DMS79 treated with DMSO at 0.1 percent for 48 hours (cell line): ENCODE measurements at places on chromosomes 7 and 10.

GRCh38 chr10:96906864-96907263 lies 74.8 kb downstream of the LCOR start:
- DNase-seq = no peak

DNA sequence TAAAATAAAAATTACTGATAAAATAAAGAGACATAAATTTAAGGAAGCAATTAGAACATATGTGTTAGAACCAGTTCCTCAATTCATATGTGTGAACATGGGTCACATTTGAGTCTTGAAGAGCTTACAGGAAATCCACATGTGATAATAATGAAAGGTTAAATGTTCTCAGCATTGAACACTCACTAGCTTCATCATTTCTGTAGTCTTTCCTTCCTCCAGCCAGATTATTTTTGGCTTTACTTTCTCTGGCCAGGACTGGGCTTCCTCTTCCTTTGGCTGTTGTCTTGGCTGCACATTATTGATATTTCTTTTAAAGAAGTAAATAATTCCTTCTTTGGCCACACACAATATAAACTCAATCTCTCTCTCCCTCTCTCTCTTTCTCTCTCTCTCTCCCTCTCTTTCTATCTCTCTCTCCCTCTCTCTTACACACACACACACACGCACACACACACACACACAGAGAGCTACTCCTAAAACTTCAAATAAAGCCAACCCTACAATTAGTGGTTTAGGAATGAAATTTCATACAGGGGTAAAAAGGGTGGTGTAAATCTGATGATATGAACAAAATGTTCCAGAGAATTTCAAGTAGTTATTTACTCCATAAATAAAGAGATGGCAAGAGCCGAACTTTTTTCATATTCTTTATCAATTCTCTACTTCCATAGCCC lies 171.2 kb downstream of the REEP3 start:
- DNase-seq = no peak

- no peak for DNase-seq
These were observed 192.8 kb downstream of the DNAJC1 start for GRCh38 chr10:21810582-21811244.

- no peak for DNase-seq
These were observed 892.0 kb upstream of the CELF2 start for GRCh38 chr10:10125676-10126075.

DNA sequence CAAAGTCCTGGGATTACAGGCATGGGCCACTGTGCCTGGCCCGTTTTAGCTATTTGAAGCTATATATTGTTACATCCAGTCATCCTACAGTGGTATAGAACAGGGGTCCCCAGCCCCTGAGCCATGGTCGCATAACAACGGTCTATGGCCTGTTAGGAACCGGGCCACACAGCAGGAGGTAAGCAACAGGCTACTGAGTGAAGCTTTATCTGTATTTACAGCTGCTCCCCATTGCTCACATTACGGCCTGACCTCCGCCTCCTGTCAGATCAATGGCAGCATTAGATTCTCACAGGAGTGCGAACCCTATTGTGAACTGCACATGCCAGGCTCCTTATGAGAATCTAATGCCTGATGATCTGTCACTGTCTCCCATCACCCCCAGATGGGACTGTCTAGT lies 26.3 kb upstream of the TSPAN33 start:
- DNase-seq = no peak

DNA sequence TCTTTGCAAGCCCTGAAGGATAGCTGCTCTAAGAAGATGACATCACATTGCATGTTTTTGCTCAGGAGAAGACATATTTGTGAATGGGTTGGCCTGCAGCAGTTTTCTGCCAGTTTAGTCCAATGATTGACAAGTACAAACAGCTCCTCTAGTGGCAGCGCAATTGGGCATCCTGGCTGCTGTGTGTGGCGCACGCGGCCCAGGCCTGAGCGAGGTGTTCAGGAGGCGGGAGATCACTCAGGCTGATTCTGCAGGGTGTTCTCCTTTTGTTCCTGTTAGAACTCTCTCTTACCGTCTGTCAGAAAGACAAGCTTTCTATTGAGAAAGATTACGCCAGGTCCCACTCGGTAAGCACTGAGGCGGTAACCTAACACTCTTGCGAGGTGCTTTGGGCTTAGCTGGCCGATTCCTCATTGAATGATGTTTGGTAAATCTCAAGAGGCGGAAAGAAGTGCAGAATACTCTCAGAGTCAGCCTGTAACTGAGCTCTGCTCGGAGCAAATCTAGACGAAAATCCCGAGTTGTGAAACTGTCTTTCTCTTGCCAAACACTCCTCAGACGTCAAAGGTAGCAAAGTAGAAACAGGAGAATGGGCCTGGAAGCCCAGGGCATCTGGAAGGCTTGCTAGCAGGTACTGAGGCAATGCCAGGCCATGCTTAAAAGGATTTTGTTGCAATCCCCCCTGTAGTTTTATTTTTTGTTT lies 219.2 kb upstream of the BMPER start:
- peak; percentile 93 for DNase-seq

DNA sequence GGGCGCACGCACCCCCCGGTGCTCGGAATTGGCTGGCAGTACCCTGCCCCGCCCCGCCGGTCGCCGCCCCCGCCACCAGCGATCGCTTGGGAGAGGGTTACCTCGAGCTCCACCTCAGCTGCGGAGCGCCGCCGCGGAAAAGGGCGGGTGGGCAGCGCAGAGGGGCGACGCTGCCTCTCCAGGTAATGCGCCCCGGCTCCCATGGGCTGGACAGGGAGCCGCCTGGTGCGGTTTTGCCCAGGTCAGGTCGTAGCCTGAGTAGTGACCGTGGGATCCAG lies 1.3 kb downstream of the PFKFB3 start:
- no peak for DNase-seq

- no peak for DNase-seq
These were observed 10.6 kb downstream of the SKIDA1 start for GRCh38 chr10:21514818-21515351.

- DNase-seq = no peak
These were observed 41.4 kb upstream of the PNLIPRP3 start for GRCh38 chr10:116385994-116386809.
